ENCODE measurements at places on chromosomes 3 and 15. TPM values are rescaled to one million over a fixed set of nuclear protein-coding genes. Genes with fewer than 3 reads are reported as not detected.

DNA sequence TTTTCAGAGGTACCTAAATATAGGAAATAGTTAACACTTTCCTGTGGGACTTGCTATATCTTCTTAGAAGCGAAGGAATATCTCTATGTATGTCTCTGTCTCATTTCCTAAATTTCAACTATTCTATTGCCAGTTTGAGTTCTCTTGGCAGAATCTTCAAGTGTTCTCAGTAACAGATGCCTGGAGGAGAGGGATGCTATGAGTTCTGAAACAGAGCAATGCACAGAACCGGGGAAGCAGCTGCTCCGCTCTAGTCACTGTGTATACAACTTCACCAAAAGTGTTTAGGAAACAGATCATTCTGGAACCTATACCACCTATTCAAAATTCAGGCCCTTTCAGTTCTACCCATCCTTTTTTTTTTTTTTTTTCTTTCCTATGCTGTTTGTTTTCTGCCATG is 144.6 kb downstream of the RORA start:
- no peak for DNase-seq

DNA sequence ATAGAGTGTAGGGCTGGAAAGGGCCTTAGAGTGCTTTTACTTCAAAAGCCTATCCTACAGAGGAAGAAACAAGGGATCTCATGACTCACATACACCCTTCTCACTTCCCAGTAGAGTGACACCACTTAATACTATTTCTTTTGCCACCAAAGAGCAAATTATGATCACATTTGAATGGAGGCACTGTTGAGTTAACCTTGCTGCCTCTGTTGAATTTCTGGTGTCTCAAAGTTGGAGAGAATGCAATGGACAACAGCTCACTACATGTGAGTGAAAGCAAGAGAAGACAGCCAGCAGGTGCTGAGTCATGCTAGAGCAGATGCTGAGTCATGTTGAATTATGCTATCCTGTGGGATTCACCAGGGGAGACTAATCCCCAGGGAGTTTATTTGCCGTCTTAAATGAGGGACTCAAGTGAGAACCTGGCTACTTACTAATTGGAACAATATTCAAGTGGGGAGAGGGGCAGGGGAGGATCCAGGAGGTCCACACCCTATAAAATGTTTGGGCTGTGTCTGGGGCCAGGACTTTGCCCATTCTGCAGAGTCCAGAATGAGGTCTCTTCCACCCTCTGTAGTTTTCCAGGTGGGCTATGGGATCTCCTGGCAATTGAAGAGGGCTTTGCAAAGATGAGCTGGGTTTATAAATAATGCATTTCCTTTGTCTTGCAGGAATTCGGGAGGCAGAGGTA is 35.8 kb downstream of the ST8SIA2 start:
- DNase-seq, result no peak

GRCh38 chr3:123576122-123576521 is 8.7 kb downstream of the HACD2 start:
- no peak for DNase-seq

- DNase-seq, result no peak
Measured at GRCh38 chr3:125431912-125432790, 57.0 kb upstream of the ZNF148 start.

Gene TRANK1
- total RNA-seq, result 12.6 TPM

Measured in occipital lobe (tissue), 3 donors.